ENCODE measurements at places on chromosomes 16 and 17.
A peak's percentile ranks its signal among the peaks of the same experiment; 100 is the strongest.

DNA sequence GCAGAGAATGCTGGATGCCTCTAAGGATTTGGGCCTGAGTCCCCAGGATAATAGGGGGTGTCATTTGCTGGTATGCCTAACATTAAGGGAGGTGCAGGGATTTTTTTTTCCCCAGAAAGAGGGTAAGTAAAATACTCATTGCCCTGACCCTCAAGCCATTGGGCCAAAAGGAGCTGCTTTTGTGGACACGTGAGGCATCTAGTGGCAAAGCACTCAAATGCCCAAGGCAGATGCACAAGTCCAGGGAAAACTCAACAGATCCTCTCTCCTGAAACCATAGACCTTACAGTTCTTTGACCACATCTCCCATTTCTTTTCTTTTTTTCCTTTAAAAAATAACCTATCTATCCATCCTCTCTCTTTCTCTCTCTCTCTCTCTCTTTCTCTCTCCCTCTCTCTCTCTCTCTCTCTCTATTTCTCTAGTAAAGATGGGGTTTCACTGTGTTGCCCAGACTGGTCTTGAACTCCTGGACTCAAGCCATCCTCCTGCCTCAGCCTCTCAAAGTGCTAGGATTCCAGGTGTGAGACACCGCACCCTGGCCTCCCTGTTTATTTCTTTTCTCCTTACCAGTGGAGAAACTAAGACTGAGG is 11.8 kb downstream of the IRX5 start:
- H3K27ac ChIP-seq = no peak overlapping the region
- no peak overlapping the region for H3K4me3 ChIP-seq
- no peak for DNase-seq
- no peaks in the 10 kb centered on the region for H3K36me3 ChIP-seq
- no peaks in the 10 kb centered on the region for H3K4me1 ChIP-seq
- peaks cover 9% of the 10 kb centered on the region for H3K27me3 ChIP-seq

- no peak for DNase-seq
- no peak overlapping the region for H3K4me3 ChIP-seq
- H3K27me3 ChIP-seq = peaks cover 10% of the 10 kb centered on the region
Measured at GRCh38 chr16:86496929-86497461, 13.3 kb upstream of the FOXF1 start.

DNA sequence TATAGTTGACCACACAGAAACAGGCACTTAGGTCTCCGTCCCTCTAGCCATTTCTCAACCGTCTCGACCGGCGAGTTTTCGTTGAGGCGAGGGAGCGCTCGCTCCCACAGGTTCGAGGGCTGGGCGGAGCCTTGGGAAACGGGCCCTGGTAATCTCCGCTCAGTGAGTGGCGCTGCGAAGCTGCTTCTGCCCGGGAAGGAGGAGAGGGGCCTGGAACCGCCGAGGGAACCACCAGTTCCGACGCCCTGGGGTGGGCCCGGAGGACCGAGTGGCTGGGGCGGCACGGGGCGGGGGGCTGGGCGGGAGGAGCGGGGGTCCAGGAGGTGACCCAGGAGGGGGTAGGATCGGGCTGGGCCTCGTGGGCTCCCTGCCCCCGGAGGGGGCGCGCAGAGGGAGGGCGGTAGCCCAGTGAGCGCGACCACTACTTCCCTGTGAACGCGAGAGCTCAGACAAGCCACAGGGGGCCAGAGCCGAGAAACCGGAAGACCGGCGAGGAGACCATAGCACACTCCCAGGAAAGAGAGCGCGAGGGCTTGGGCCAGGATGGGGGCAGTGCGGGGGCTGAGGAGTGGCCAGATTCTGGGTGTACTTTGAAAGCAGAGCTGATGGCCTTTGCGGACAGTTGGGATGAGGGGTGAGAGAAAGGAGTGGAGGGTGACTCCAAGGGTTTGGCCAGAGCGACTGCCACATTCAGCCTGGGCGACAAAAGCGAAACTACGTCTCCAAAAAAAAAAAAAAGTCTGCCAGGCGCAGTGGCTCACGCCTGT is 29.9 kb upstream of the ARL4D start:
- H3K4me1 ChIP-seq = peaks cover 11% of the 10 kb centered on the region
- H3K27me3 ChIP-seq = no peaks in the 10 kb centered on the region
- H3K36me3 ChIP-seq = no peaks in the 10 kb centered on the region
- peak; percentile 80 for DNase-seq
- peak overlapping the region; percentile 98 for H3K27ac ChIP-seq

GRCh38 chr16:11621920-11622651 is 35.4 kb upstream of the LITAF start:
- H3K4me1 ChIP-seq = peaks cover 8% of the 10 kb centered on the region
- H3K36me3 ChIP-seq = no peaks in the 10 kb centered on the region
- DNase-seq = no peak
- no peak overlapping the region for H3K27ac ChIP-seq
- H3K4me3 ChIP-seq = no peak overlapping the region
- H3K27me3 ChIP-seq = no peaks in the 10 kb centered on the region

- H3K27me3 ChIP-seq = no peaks in the 10 kb centered on the region
- H3K4me1 ChIP-seq = peaks cover 3% of the 10 kb centered on the region
- no peak overlapping the region for H3K4me3 ChIP-seq
- no peak overlapping the region for H3K27ac ChIP-seq
- H3K36me3 ChIP-seq = no peaks in the 10 kb centered on the region
- no peak for DNase-seq
Measured at GRCh38 chr17:57867126-57867525, 17.3 kb upstream of the MRPS23 start.

DNA sequence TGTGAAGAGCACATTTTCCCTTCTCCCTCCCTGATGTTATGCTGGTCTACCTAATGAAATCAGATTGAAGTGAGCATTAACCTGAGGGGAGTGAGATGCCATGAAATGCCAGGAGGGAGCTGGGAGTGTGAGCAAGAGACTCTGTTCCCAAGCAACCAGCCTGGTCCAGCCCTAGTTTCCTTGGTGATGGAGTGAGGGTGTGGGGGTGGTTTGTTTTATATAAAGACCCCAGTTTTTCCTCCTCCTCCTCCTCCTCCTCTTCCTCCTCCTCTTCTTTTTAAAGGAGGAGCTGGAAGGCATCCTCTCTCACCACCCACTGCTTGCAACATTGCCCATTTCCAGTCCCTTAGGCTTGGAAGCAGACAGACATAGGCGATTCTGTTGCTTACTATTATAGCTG is 97.1 kb downstream of the DNAH3 start:
- no peaks in the 10 kb centered on the region for H3K4me1 ChIP-seq
- H3K36me3 ChIP-seq = no peaks in the 10 kb centered on the region
- no peak for DNase-seq
- no peak overlapping the region for H3K4me3 ChIP-seq
- no peaks in the 10 kb centered on the region for H3K27me3 ChIP-seq

DNA sequence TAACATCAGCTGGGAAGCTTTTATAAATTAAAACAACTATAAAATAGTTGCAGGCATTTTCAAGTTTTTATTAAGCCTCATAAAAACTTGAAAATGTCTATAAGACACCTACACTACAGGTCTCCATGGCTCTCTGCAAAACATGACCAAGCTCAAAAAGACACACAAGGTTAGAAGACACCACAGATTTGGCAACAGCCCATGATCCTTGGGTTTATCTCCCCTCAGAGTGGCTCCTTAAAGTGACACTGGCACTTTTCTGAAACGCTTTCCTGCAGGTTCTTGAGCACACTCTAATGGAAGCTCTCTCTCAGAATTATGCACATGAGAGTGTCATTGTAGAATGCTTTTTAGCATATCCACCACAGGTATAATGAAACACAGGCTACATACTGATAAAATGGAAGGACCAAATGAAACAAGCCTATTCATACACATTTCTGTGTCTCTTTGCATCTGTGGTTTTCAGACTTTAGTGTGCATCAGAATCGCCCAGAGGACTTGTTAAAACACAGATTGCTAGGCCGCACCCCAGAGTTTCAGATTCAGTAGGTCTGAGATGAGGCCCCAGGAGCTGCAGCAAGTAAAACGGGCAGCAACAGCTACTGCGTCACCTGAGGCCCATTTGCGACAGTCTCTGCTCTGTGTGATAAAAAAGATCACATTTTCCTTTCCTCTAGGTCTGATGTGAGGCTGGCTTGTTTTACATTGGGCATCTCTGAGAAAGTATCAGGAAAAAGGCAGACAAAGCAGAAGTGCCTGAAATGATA is 75.0 kb upstream of the WSB1 start:
- H3K36me3 ChIP-seq = no peaks in the 10 kb centered on the region
- H3K4me3 ChIP-seq = no peak overlapping the region
- no peaks in the 10 kb centered on the region for H3K4me1 ChIP-seq
- no peak for DNase-seq
- H3K27ac ChIP-seq = no peak overlapping the region

- no peak for DNase-seq
- no peaks in the 10 kb centered on the region for H3K36me3 ChIP-seq
- H3K27ac ChIP-seq = no peak overlapping the region
- no peaks in the 10 kb centered on the region for H3K27me3 ChIP-seq
- no peaks in the 10 kb centered on the region for H3K4me1 ChIP-seq
- H3K4me3 ChIP-seq = no peak overlapping the region
Measured at GRCh38 chr17:28151001-28151400, 108.5 kb downstream of the NLK start.

GRCh38 chr16:85422196-85422631 is 190.9 kb upstream of the GSE1 start:
- DNase-seq = no peak
- H3K27ac ChIP-seq = peak overlapping the region; percentile 53
- H3K27me3 ChIP-seq = no peaks in the 10 kb centered on the region
- no peak overlapping the region for H3K4me3 ChIP-seq

- H3K27ac ChIP-seq = no peak overlapping the region
- no peak overlapping the region for H3K4me3 ChIP-seq
- no peaks in the 10 kb centered on the region for H3K27me3 ChIP-seq
Measured at GRCh38 chr16:2853531-2854073, 4.4 kb downstream of the PRSS22 start.

GRCh38 chr17:10772425-10773380 is 31.2 kb downstream of the TMEM238L start:
- H3K27ac ChIP-seq = no peak overlapping the region
- H3K4me1 ChIP-seq = no peaks in the 10 kb centered on the region
- H3K36me3 ChIP-seq = peaks cover 8% of the 10 kb centered on the region
- DNase-seq = peak; percentile 65
- no peak overlapping the region for H3K4me3 ChIP-seq

DNA sequence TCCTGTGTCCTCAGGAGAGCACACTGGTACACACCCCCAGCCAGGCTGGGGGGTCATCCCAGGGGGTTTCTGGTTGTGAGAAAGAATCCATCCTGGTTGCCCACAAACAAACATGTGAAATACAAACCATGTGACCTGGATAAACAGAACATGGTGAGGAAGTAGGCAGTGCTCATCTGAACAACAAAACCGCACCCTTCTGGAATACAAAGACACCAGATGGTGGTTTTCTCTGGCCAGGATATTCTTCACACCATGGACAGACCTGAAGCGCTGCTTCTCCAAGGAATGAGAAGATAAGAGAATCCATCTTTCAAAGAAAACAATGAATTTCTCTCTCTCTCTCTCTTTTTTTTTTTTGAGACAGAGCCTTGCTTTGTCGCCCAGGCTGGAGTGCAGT is 302.3 kb downstream of the SLC39A11 start:
- peaks cover 8% of the 10 kb centered on the region for H3K36me3 ChIP-seq
- H3K27ac ChIP-seq = no peak overlapping the region
- H3K27me3 ChIP-seq = no peaks in the 10 kb centered on the region

GRCh38 chr16:64339052-64339770 is 782.7 kb downstream of the CDH11 start:
- no peaks in the 10 kb centered on the region for H3K27me3 ChIP-seq
- H3K36me3 ChIP-seq = no peaks in the 10 kb centered on the region
- H3K4me1 ChIP-seq = no peaks in the 10 kb centered on the region
- H3K27ac ChIP-seq = no peak overlapping the region
- no peak overlapping the region for H3K4me3 ChIP-seq
- DNase-seq = no peak

DNA sequence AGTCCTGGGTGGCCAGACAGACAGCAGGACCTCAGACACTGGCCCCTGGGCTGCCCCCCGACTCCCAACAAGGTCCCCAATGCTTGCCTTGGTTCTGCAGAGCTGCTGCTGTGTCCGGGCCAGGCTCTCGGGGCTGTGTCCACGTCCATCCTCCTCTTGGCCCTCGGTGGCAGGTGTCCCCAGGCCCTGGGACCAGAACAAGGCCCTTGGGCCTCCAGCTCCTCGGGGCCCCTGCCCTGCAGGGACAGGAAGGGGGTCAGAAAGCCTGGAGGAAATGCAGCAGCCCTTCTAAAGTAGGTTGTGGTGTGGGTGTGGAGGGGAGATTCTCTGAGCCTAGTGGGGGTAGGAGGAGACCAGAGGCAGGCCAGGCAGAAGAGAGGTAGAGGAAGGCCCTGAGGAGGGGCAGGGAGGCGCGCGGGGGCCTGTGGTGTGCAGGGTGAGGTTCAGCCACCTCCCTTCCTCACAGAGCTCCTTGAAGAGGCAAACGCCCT is 2.5 kb upstream of the AXIN1 start:
- H3K4me1 ChIP-seq = peaks cover 6% of the 10 kb centered on the region
- no peak overlapping the region for H3K4me3 ChIP-seq
- no peaks in the 10 kb centered on the region for H3K36me3 ChIP-seq

- no peak overlapping the region for H3K4me3 ChIP-seq
- no peak overlapping the region for H3K27ac ChIP-seq
- peaks cover 7% of the 10 kb centered on the region for H3K4me1 ChIP-seq
- no peaks in the 10 kb centered on the region for H3K36me3 ChIP-seq
- no peaks in the 10 kb centered on the region for H3K27me3 ChIP-seq
Measured at GRCh38 chr17:68491381-68492231, 20.6 kb upstream of the PRKAR1A start.

- DNase-seq = no peak
- no peaks in the 10 kb centered on the region for H3K4me1 ChIP-seq
- no peak overlapping the region for H3K27ac ChIP-seq
- H3K4me3 ChIP-seq = no peak overlapping the region
- no peaks in the 10 kb centered on the region for H3K36me3 ChIP-seq
Measured at GRCh38 chr16:57324749-57325148, 33.8 kb upstream of the CCL22 start.

GRCh38 chr16:5028950-5029475 is 4.7 kb downstream of the NAGPA start:
- no peak overlapping the region for H3K4me3 ChIP-seq
- no peak overlapping the region for H3K27ac ChIP-seq
- DNase-seq = no peak
- no peaks in the 10 kb centered on the region for H3K27me3 ChIP-seq
- H3K4me1 ChIP-seq = peaks cover 15% of the 10 kb centered on the region

DNA sequence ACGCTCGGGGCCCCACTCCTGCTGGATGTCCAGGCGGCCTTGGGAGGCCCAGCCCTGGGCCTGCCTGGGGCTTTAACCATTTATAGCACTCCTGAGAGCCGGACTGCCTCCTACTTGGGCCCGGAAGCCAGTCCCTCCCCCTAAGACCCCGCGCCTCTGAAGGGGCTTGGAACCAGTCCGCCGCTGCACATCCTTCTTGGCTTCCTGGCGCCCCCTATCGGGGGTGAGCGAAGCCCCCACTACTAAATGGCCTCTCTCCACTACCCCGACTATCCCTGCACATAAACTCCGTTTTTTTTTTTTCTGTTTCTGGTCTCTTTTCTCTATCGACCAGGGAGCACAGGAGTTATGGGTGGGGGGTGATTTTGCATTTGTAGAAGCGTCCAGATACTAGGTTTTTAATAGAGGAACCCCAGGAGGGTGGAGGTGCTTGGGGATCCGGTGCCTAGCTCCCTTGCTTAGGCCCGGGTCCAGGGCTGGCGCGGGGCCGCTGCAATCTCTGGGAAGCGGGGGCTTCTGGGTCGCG is 633 bp upstream of the NOL3 start:
- H3K4me1 ChIP-seq = peaks cover 24% of the 10 kb centered on the region
- H3K36me3 ChIP-seq = no peaks in the 10 kb centered on the region
- no peak for DNase-seq
- no peak overlapping the region for H3K27ac ChIP-seq

- no peak overlapping the region for H3K4me3 ChIP-seq
- H3K4me1 ChIP-seq = no peaks in the 10 kb centered on the region
- no peak for DNase-seq
- no peaks in the 10 kb centered on the region for H3K27me3 ChIP-seq
- H3K36me3 ChIP-seq = peaks cover 8% of the 10 kb centered on the region
Measured at GRCh38 chr17:78998311-78999055, 11.1 kb downstream of the CANT1 start.

GRCh38 chr17:63973930-63974593 is 1.3 kb upstream of the SCN4A start:
- H3K4me3 ChIP-seq = no peak overlapping the region
- H3K27ac ChIP-seq = no peak overlapping the region
- no peak for DNase-seq
